ENCODE measurements at places on chromosomes 3 and 15.

- DNase-seq, result no peak
Measured at GRCh38 chr3:30044515-30044914, 561.9 kb upstream of the TGFBR2 start.

DNA sequence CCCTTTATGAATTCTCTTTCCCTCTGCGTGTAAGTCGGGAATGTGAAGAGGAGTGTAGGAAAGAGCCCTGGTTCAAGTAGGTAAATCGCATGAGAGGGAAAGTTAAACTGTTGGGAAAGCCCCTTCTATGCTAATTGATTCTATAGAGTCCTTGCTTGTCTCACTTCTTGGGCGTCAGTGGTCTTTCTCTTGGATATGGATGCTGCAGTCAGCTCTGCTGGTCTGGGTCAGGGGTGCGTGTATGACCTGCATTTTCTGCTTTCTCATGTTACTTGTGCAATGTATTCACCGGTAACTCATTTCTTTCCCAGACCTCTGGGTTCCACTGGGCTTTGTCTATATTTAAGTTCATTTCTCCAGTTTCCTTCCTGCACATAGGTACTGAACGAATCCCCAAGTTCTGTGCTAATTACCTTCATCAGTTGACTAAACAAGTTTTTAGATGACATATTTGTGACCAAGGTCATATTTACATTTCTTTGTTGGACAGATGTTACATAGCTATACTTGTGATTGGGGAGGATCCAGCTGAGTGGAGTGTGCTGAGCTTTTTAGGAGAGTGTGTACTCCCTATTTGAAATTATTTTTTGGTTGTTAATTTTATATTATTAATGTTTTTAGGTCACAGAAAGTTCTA lies 1.4 kb downstream of the SETD5 start:
- DNase-seq, result no peak

- no peak for DNase-seq
Measured at GRCh38 chr3:76403556-76403955, 618.2 kb upstream of the ZNF717 start.

DNA sequence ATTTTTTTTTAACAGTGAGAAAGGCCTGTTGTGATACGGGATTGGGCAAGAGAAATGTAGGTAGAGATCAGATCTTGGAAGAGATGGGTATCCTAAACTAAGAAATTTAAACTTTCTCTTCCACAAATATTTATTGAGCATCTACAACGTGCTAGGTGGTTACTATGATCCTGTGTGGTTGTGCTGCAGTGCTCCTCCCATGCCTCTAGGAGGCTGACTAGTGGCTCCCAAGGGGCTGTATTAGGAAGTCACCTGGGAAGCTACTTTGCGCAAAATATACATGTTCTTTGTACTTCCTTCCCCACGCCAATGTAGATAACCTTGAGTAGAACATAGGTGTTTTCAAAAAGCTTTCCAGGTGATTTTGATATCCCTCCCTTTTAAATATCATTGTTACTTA lies 27.2 kb downstream of the USP3 start:
- no peak for DNase-seq

DNA sequence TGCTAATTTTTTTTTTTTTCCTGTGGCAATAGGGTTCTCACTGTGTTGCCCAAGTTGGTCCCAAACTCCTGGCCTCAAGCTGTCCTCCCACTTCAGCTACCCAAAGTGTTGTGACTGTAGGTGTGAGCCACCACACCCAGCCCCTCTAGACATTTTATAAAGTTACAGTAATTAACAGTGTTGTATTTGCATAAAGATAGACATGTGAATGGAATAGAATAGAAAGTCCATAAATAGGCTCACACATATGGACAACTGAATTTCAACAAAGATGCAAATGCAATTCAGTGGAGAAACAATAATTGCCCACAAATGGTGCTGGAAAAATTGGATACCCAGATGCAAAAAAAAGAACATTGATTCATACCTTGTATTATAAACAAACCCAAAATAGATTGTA lies 39.9 kb downstream of the PLS1 start:
- DNase-seq, result no peak

DNA sequence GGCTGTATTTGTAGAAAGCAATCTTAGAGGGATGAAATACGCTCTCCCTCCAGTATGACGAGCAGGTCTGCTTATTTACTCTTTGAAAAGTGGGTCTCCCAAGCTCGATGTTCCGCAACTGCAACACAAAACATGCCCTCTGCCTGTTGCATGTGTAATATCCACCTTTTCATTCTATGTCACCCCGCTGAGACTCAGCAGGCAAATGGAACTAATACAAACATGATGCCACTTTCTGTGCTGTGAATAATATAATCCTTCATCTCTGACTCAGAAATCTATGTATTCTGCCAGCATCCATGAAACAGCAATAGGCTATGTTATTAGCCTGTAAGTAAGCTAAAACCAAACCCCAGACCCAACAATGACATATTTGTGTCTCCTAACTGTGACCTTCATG lies 200.8 kb upstream of the TMCO5A start:
- no peak for DNase-seq

GRCh38 chr15:82040862-82041261 lies 5.0 kb downstream of the MEX3B start:
- DNase-seq, result no peak

- DNase-seq, result no peak
Measured at GRCh38 chr3:117105686-117106085, 396.1 kb downstream of the TUSC7 start.

DNA sequence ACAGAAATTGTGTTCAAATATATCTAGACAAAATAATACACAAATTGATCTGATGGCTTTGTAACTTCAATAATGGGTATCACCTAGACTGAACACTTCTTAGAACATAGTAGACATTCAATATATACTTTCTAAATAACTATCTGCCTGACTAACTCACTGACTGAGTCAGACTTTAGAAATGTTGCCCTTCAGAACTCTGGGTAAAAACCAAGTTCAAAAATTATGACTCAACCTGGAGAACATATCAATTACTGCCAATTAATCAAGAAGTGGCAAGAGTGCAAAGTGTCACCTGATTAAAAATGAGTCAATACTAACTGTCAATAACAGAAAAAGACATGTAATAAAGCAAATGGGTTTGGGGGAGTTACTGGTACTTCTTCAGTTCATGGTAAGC lies 144.6 kb upstream of the TMCO5A start:
- DNase-seq, result no peak

- DNase-seq, result no peak
Measured at GRCh38 chr3:59777667-59778077, 727.8 kb upstream of the CFAP20DC start.

- no peak for DNase-seq
Measured at GRCh38 chr15:61835029-61835428, 225.2 kb downstream of the VPS13C start.

GRCh38 chr3:24608701-24609390 lies 114.2 kb upstream of the THRB start:
- DNase-seq, result no peak

DNA sequence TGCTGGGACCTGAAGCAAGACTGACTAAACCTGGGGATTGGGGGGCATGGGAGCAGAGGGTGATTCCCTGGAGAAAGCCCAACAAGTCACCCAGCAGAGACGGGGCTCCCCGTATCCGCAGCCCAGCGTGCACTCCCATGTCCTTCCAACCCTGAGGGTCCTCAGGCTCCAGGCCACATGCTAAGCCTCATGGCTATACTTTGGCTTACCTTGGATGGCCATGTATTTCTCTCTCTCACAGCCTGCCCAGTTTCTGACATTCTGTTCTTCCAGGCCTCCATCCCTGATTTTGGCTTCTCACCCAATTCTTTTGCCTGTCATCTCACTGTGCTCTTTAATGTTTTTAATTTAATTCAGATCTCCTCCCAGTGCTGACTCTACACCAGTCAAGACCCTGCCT lies 126.8 kb upstream of the CTDSPL start:
- no peak for DNase-seq

GRCh38 chr3:18112674-18113375 lies 312.3 kb downstream of the SATB1 start:
- DNase-seq, result no peak

DNA sequence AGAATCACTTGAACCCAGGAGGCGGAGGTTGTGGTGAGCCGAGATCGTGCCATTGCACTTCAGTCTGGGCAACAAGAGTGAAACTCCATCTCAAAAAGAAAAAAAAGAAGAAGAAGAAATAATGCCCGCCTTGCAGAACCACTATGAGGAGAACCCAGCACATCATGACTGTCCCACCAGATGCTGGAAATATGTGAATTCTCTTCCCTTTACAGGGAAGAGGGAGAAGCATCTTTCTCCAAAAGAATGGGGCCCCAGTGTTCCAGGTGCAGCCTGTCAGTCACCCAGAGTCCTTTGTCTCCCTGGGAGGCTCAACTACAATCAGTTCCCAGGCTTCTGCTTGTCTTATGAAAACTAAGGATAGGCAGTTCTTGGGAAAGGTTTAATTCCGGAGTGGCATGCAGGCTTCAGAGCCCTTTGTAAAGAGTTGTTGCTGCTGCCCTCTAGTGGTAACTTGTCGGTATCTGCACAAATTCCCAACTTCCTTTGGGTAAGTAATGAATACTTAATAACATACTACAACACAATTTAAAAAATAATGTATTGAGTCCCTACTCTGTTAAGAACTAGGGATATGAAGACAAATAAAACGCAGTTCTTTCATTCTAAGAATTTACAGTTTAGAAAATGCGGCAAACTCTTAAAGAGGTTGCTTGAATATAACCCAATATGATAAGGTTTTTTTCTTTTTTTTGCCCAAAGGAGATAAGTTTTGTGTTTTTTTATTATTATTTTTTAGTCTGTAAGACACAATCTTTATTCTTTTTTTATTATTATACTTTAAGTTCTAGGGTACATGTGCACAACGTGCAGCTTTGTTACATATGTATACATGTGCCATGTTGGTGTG lies 18.6 kb upstream of the TICRR start:
- DNase-seq, result no peak
